ENCODE measurements at places on chromosomes 2 and 18.

- no peak for DNase-seq
Measured at GRCh38 chr2:113122364-113122763, 5.0 kb upstream of the IL1RN start.

DNA sequence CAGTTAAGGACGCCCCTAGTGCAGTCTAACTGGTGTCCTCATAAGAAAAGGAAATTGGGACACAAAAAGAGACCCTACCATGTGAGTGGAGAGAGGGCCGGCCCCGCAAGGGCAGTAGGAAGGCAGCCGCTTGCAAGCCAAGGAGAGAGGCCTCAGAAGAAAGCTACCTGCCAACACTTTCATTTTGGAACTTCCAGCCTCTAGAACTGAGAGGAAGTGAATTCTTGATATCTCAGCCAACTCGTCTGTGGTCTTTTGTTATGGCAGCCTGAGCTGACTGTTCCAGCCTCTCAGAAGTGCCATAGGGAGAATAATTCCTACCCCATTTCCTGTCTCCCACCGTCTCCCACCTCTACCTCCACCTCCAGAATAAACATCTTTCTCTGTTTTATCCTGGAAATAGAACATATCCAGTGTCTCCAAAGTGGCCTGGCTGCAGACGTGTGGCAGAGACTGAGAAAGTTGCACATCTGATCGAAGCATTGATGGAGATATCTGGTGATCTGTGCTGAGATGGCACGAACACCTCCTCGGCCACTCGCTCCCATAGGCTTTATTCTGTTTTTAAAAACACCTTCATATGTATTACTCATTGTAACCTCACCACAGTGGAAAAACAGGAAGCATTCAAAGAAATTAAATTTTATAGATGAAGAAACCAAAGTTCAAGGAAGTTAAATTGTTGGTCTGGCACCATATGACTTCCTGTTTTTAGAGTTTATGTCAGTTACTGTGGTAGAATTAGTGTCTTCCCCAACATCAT is 39.5 kb upstream of the MARCO start:
- no peak for DNase-seq

DNA sequence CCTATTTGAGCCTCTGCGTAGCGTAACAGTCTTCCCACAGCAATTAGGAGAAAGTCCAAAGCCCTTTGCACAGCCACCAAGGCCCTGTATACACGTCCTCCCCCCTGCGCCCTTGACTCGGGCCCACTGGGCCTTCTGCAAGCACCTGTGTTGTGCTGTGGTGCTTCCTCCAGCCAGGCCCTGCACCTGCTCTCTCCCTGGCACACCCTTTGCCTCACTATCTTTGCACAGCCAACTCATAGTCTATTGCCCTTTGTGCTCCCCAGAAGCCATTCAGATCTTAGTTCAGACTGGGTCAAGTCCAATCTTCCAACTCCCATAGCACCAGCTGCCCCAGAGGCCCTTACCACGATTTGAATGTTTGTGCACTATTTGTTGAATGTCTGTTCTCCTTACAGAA is 271.6 kb upstream of the MGAT5 start:
- DNase-seq, result no peak

GRCh38 chr18:43992741-43993140 is 687.9 kb upstream of the SETBP1 start:
- DNase-seq, result no peak

DNA sequence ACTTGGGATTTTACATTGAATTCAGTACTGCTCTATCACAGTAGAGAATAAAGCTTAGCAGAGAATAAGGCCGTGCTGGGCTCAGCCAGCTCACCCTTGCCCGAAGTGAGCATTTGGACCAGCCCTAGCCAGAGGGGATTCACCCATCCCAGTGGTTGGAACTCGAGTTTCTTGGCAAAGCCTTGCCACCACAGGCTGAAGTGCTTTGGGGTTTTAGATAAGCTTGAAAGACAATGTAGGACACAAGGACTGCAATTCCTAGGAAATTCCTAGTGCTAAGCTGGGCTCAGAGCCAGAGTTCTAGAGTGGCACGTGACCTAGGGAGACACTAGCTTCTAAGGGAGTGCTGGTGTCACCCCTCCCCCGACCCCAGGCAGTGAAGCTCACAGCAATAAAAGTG is 28.0 kb downstream of the SERPINB11 start:
- no peak for DNase-seq

DNA sequence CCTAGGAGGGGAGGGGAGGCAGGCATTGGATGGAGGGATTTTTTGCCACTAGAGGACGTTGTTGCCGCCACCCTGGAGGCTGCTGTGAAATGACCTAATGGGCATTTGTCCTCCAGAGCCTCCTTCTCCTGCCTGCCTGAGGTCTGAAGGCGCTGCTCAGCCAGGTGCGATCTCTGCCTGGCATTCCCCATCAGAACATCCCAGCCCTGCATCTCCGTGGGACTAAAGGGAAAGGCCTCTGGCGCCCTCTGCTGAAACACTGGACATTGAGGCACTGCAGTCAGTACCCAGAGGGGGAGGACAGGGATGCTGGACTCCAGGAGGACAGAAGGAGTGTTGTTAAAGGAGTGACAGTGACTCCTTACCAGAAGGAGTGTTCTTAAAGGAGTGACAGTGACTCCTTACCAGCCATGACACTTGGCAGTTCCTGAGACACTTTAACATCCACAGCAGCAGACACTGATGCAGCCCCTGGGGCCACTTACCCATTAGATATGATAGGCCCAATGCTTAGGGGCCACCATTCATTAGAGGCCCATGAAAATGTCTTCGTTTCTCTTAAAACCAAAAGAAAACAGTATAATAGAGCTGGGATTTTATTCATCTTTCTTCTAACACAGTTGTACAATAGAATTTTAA is 17.0 kb downstream of the THNSL2 start:
- peak; percentile 29 for DNase-seq

DNA sequence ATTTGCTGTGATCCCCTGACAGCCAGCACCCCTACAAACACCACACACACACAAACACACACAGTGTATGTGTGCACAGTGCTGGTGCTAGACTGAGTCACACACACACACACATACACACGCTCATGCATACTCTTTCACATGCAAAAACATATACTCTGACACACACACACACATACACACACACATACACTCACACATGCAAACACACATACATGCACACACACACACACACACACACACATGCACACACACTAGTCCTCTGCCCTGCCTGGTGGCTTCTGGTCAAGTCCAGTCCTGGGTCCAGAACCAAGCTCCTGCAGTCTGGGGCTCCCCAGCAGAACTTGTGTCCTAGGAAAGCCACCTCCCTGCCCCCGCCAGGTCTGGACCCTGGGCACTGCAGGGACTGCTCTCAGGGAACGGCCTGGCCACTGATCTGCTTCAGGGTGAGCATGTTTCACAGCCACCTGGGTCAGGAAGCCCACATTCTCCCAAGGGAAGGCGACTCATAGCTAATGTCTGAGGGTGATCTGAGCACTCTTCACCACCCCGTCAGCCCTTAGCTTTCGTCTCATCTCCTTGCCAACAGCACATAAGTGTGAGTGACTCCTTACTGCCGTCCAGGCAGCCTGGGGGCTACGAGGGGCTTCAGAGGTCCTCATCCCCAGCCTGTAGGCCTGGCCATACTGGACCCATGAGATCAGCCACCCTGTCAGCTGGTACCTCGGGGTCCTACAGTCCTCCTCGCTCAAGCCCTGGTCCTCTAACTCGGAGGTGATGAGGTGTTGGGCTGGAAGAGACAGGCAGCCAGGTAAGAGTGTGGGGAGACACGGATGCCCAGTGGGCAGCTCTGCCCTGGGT is 88.1 kb downstream of the MCFD2 start:
- no peak for DNase-seq

DNA sequence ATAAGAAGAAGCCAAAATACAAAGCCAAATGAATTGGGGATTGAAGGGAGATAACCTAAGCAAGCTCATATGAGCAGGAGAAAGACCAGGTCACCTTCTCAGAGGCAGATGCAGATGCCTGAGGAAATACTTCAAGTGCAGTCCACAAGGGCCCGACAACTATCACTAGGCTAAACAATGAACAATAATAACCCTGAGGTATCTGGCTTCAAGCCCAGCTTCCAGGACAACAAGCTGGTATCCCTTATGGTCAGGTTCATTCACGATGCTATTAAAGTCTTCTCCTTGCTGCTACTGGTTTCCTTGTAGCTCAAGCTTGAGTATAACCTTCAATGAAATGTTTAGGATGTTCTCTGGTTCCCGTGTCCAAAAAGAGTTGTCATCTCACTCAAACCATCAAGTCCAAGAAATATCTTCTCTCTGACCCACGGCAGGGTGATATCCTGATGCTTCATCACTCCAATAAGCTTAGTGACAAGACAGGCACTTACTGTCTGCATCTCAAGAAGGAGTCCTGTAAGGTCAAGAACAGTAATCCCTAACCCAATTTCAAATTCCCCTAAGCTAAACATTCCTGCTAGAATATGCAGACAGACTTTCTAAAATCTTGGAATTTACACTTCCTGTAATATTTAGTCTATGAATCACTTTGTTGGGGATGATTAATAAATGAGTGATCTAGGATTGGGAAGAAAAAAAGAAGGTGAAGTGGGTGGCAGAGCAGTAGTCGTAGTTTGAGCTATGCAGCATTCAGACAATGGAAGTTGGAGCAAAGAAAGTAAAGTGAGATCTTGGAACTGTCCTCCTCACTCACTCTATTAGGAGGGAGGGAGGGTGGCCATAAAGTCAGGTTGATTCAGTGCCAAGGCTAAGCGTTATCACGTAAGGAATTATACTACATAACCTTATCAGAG is 33.1 kb downstream of the CHN1 start:
- no peak for DNase-seq

DNA sequence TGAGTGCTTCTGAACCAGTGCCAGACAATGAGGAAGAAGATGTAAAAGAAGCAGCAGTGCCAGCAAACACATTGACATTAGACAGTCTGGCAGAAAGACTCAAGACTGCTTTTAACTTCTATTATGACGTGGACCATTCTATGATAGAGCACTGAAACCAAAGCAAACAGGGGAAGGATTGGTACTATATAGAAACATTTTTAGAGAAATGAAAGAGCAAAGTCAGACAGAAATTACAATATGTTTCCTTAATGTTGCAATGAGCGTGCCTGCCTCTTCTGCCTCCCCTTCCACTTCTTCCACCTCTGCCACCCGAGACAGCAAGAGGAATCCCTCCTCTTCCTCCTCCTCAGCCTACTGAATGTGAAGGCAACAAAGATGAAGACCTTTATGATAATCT is 39.7 kb downstream of the DHX57 start:
- no peak for DNase-seq

GRCh38 chr2:222752746-222753145 is 81.3 kb downstream of the MOGAT1 start:
- DNase-seq, result no peak

DNA sequence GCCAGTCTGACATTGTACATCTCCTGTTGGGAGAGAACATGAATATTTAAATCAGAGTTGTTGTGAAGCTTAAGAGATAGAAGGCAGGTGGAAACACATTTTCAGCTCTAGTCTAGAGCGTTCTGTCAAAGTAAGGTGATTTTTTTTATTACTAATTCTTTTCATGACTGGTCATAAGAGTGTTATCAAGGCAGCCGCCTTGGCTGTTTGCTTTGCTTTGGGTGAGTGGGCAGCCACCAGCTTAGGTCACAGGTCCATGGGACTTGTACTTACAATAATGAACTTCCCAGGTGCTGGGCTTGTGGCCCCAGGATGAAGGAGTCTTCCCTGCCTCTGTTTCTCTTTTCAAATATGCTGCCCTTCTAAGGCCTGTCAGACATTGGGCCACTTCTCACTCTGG is 256.3 kb downstream of the SRBD1 start:
- DNase-seq, result no peak

DNA sequence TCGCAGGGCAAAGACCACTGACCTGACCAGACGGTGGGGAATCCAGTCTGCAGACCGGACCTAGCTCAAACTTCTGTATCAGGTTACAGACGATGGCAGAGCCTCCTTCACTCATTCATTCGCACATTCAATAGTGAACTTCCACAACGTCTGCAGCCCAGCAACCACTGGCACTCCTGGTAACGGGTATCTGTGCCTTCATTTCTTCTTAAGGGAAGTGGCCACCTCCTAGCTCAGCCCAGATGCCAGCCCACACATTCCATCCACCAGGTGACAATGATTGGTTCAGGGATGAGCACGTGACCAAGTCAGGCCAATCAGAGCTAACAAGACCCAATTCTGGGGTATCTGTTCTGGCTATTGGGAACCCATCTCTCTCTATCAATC is 15.9 kb upstream of the ARMC9 start:
- DNase-seq, result no peak

- DNase-seq, result no peak
Measured at GRCh38 chr18:79896738-79897137, 54.7 kb downstream of the SLC66A2 start.

DNA sequence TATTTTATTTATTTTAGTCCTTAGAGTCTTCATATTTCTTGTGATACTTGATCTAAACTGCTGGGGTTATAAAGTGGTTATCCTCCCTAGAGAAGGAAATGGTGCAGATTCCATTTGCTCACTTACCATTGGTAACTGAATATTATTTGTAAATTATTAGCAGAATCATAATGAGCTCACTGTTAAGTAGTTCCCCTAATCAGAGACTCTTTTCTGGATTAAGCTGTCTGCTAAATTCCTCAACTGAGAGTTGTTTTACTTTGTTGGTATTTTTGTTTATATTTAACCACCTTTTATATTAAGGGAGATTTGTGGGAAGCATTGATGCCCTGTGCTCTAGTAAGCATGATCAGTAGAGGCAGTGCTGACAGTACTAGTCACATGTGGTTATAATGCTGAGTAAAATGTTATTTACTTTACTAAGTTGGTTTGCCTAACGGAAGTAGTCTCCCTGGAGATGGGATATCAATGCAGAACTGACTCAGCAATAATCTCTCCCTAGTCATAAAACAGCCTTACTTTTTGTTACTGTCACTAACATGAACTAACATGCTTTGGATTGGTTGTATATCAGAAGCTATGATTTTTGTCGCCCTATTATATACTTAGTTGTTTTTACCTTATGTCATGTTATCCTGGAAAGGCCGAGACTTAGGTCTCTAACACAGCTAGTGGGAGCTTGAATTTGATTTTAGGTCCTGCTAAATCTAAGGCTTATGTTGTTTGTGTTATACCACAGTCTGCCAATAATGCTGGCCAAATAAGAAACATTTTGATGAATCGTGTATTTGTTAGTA is 166.7 kb downstream of the MCFD2 start:
- no peak for DNase-seq

DNA sequence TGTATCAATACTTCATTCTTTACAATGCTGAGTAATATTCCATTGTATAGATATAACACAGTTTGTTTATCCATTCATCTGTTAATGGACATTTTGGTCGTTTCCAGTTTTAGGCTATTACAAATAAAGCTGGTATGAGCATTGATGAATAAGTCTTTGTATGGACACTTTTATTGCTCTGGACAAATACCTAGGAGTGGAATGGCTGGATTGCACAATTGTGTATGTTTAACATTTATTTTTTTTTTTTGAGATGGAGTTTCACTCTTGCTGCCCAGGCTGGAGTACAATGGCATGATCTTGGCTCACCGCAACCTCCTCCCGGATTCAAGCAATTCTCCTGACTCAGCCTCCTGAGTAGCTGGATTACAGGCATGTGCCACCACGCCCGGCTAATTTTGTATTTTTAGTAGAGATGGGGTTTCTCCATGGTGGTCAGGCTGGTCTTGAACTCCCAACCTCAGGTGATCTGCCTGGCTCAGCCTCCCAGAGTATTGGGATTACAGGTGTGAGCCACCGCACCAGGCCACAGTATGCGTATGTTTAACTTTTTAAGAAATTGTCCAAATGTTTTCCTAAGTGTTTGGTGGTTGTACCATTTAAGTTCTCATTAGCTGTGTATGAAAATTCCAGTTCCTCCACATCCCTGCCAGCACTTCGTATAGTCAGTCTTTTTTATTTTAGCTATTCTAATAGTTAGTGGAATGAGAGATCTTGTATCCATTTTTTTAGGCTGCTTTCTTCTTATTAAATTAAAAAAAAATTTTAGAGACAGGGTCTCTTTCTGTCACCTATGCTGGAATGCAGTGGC is 194.9 kb upstream of the HAAO start:
- DNase-seq, result no peak

Measured in activated CD4-positive, alpha-beta T cell treated with anti-CD3 and anti-CD28 coated beads, Interleukin-2, Interleukin-4, amounts not matched to agents 100 ng/mL and 50 ng/mL, durations not matched to agents 16 hours and 8 hours (primary cell).